ENCODE measurements at places on chromosomes 4 and X.

- no peak for DNase-seq
- H3K27ac ChIP-seq = no peak overlapping the region
- H3K36me3 ChIP-seq = no peaks in the 10 kb centered on the region
- no peaks in the 10 kb centered on the region for H3K27me3 ChIP-seq
- H3K4me1 ChIP-seq = no peaks in the 10 kb centered on the region
- no peak overlapping the region for H3K4me3 ChIP-seq
Measured at GRCh38 chrX:145393702-145394235, 146.5 kb downstream of the SPANXN1 start.

- H3K27me3 ChIP-seq = no peaks in the 10 kb centered on the region
- no peak overlapping the region for H3K27ac ChIP-seq
Measured at GRCh38 chr4:169005453-169006099, 4.5 kb downstream of the CBR4 start.

DNA sequence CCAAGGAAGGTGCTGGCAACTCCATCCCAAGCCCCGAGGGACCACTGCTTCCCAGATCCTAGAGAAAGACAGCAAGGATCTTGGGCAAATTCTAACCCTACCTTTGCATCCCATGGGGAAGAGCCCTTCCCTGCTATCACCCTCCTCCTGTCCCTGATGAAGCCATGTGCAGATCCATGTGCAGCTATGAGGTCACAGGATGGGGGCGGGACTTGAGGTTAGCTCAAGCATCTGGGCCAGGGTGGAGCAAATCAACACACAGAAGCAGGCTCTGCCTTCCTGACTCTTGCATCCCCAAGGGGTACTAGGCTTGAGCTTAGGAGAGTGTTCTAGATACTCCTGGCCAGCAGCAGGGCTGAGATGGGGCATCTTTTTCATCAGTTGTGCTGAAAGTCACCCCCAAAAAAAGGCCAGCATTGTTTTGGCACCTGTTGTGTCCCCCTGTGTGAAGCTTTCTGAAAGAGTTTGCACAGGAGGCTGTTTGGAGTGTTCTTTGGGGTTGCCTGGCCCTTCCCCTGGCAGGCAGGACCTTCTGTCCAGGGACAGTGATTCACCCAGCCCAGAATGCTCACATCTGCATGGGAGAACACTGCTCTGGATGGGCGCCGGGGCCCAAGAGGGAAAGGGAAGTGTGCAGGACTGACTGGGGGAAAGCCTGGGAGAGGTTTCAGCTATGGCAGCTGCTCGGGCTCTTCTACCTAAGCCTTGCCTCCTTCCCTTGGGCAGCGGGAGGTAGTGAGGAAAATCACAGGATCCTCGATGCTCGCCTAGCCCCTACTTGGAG lies 50.8 kb downstream of the PRPS1 start:
- no peaks in the 10 kb centered on the region for H3K36me3 ChIP-seq
- DNase-seq = peak; percentile 26
- H3K27me3 ChIP-seq = no peaks in the 10 kb centered on the region
- H3K27ac ChIP-seq = no peak overlapping the region
- H3K4me3 ChIP-seq = no peak overlapping the region

DNA sequence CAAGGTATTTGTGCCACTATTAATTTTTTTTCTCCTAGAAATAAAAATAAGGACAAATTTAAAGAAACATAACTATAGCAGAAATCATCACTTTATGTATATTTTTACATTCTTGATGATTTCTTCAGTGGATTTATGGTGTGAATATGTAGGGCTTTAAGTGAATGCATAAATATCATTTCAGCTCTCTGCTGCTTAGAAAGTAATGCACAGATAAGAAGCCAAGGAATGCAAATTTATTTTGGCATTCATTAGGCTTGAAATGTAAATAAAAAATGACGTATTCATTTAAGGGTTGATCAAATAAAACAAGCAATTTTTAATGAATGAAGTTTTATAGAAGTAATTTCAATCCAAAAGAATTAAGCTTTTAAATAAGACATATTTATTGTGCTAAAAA lies 66.3 kb downstream of the NFKB1 start:
- H3K4me1 ChIP-seq = no peaks in the 10 kb centered on the region
- DNase-seq = no peak
- no peak overlapping the region for H3K4me3 ChIP-seq
- no peak overlapping the region for H3K27ac ChIP-seq
- no peaks in the 10 kb centered on the region for H3K36me3 ChIP-seq

DNA sequence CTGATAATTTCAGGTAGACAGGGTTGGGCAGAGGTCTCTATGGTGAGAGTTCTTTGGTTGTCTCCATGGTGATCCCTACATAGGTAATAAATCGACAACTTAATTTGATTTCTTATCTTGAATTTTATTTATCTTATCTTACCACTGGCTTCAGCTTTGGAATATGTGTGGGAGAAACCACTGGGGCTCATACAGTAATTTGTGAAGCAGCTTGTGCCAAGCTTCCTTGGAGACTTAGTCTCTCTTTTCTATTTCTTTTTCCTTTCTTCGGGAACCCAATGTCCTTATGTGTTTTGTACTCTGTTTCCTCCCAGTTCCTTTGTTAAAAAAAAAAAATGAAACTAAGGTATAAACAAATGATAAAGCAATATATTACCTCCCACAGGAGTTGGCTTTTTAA lies 242.4 kb upstream of the CNKSR2 start:
- H3K27me3 ChIP-seq = no peaks in the 10 kb centered on the region
- no peak for DNase-seq
- no peak overlapping the region for H3K27ac ChIP-seq
- H3K4me1 ChIP-seq = no peaks in the 10 kb centered on the region
- H3K4me3 ChIP-seq = no peak overlapping the region

GRCh38 chr4:7129871-7130620 lies 62.2 kb upstream of the GRPEL1 start:
- no peak for DNase-seq
- H3K27me3 ChIP-seq = no peaks in the 10 kb centered on the region
- no peaks in the 10 kb centered on the region for H3K36me3 ChIP-seq
- no peak overlapping the region for H3K27ac ChIP-seq
- no peaks in the 10 kb centered on the region for H3K4me1 ChIP-seq

GRCh38 chrX:150616863-150617198 lies 48.4 kb downstream of the MTM1 start:
- no peak for DNase-seq
- no peak overlapping the region for H3K4me3 ChIP-seq
- no peaks in the 10 kb centered on the region for H3K4me1 ChIP-seq
- H3K27ac ChIP-seq = no peak overlapping the region

GRCh38 chr4:145035494-145036136 lies 62.4 kb downstream of the ANAPC10 start:
- H3K4me3 ChIP-seq = no peak overlapping the region
- no peaks in the 10 kb centered on the region for H3K27me3 ChIP-seq
- no peak overlapping the region for H3K27ac ChIP-seq
- peaks cover 26% of the 10 kb centered on the region for H3K36me3 ChIP-seq
- no peaks in the 10 kb centered on the region for H3K4me1 ChIP-seq
- no peak for DNase-seq

- no peaks in the 10 kb centered on the region for H3K36me3 ChIP-seq
- H3K4me3 ChIP-seq = no peak overlapping the region
- no peaks in the 10 kb centered on the region for H3K27me3 ChIP-seq
Measured at GRCh38 chr4:4923201-4923600, 63.7 kb downstream of the MSX1 start.

DNA sequence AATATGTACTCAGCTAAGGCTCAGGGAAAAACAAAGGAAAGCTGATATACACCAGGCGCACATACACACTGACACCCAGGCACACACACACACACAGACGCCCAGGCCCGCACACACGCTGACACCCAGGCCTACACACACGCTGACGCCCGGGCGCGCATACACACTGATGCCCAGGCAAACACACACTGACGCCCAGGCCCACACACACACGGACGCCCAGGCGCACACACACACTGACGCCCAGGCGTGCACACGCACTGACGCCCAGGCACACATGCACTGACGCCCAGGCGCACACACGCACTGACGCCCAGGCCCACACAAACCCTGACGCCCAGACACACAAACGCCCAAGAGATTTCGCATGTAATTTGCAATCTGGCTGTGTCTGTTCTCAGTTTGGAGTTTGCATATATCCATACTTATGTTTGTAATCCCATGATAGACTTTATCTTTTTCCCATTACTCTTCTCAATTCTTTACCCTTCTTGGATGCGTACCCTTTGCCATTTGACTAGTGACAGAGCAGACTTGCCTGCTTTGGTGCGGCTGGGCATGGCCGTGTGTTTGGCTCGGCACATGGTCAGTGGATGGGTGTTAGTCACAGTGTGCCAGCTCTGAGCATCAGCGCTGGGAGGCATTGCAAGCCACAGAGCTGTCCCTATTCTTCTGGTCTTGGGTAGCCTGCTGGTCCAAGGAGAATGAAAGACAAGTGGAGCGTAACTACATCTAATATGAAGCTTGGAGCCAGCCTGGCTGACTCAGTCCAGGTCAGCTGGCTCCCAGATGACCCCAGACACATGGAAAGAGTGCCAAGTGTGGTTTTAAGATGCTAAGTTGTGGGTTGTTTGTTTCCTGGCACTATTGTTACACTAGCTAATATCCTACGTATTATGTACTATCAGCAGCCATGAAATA lies 632.4 kb upstream of the ZFP42 start:
- H3K27me3 ChIP-seq = no peaks in the 10 kb centered on the region
- no peak for DNase-seq
- H3K4me1 ChIP-seq = no peaks in the 10 kb centered on the region
- H3K36me3 ChIP-seq = no peaks in the 10 kb centered on the region

- no peaks in the 10 kb centered on the region for H3K4me1 ChIP-seq
- H3K27ac ChIP-seq = no peak overlapping the region
- peak; percentile 51 for DNase-seq
- no peaks in the 10 kb centered on the region for H3K36me3 ChIP-seq
Measured at GRCh38 chrX:13938051-13938828, 91.5 kb downstream of the GEMIN8 start.

- no peaks in the 10 kb centered on the region for H3K36me3 ChIP-seq
- no peak for DNase-seq
- no peak overlapping the region for H3K27ac ChIP-seq
- no peak overlapping the region for H3K4me3 ChIP-seq
Measured at GRCh38 chr4:123869286-123870215, 473.0 kb downstream of the SPRY1 start.

- no peak overlapping the region for H3K27ac ChIP-seq
- no peak for DNase-seq
- no peak overlapping the region for H3K4me3 ChIP-seq
- H3K4me1 ChIP-seq = no peaks in the 10 kb centered on the region
- H3K36me3 ChIP-seq = no peaks in the 10 kb centered on the region
Measured at GRCh38 chrX:103446665-103447302, 70.4 kb downstream of the BEX3 start.

- H3K27ac ChIP-seq = no peak overlapping the region
- H3K4me3 ChIP-seq = no peak overlapping the region
- DNase-seq = no peak
- no peaks in the 10 kb centered on the region for H3K4me1 ChIP-seq
- no peaks in the 10 kb centered on the region for H3K36me3 ChIP-seq
Measured at GRCh38 chr4:39427520-39428114, 20.9 kb downstream of the KLB start.

DNA sequence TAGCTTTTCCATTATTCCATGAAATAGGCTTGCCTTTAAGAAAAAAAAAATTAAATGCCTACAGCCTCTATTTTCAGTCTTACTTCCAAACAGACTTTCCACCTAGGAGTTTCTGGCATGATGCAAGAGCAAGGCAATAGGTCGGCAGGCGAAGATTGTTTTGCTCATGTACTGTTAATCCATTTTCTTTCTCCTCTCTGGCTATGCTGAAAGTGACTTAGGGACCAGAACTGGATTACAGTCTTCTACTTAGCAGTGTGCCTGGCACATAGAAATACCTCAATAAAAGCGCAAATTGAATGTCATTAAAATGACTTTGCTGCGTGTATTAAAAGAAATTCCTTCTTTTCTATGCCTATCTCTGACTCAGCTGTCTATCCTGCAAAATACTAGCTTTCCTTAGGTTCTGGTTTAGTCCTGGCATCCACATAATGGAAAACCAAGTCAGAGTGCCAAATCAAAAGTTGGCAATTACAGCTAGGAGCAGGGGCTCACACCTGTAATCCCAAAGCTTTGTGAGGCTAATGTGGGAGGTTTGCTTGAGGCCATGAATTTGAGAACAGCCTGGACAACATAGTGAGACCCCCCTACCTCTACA lies 51.9 kb downstream of the CC2D2A start:
- H3K4me3 ChIP-seq = no peak overlapping the region
- no peak for DNase-seq
- no peak overlapping the region for H3K27ac ChIP-seq
- H3K4me1 ChIP-seq = no peaks in the 10 kb centered on the region

DNA sequence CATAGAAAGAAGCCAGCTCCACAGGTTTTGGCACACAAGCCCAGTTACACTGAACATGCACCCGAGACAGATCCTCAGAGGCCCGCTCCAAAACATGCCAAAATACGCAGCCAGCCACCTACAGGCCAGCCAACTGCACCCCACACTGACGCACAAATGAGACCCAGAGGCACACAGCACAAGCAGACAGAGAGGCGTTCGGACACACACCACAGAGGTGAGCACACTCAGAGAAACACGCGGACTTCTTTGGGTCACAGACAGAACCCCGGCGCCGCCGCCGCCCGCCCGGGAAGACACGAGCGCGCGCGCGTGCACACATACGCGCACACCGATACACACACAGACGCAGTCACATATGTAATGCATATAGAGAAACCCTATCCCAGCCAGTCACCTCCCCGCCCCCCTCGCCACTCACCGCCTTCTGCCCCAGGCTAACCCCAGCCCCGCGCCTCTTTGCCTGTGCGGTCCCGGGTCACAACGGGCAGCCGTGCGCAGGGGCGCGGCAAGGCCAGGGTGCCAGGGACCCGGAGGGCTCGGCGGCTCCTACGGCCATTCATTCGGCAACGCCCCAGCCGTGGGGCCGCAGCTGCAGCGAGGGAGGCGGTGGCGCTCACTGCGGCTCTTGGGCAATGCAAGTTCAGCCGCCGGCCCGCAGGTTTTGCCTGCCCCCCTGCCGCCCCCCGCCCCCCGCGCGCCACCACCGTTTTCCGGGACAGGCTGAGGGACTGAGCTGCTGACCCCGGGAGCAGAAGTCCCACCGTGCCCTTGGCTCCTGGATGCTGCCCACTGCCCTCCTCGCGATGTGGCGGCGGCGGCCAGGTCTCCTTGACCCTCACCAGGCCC lies 553 bp downstream of the SEPTIN6 start:
- DNase-seq = peak; percentile 58
- H3K4me3 ChIP-seq = peak overlapping the region; percentile 74
- H3K27me3 ChIP-seq = no peaks in the 10 kb centered on the region
- no peaks in the 10 kb centered on the region for H3K4me1 ChIP-seq

DNA sequence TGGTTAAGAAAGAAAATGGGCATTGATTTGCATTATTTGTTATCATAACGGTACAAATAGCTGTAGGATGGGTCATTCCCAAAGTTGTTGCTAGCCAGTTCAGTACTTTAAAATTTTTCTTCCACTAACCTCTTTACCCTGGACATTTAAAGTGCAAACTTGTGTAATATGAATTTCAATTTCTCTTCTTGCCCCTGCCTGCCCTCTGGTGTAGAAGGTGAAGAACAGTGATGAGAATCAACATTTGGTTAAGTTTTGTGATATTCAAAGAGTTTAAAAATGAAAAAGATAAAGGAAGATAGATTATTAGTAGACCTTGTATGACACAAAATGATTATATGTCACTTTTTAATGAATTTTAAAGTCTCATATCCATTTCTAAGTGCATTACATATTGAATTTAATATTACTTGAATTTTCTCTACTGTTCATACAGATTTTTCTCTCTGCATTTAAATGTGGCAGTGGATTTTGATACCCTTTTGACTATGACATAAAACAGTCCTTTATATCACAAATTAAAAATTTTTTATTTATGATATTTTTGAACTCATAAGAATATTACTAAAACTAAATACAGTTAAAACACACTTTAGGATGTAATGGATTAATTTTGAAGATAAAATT lies 337.7 kb downstream of the BMPR1B start:
- no peaks in the 10 kb centered on the region for H3K27me3 ChIP-seq
- DNase-seq = peak; percentile 26

Measured in small intestine (tissue), 16 donors.